Tibial nerve (tissue), 4 donors: ENCODE measurements at places on chromosomes 3 and 15. TPM values are rescaled to one million over a fixed set of nuclear protein-coding genes. Genes with fewer than 3 reads are reported as not detected.

- no peak overlapping the region for H3K4me3 ChIP-seq
- H3K27ac ChIP-seq = no peak overlapping the region
- H3K36me3 ChIP-seq = no peaks in the 10 kb centered on the region
- DNase-seq = no peak
Measured at GRCh38 chr3:79285871-79286270, 481.9 kb downstream of the ROBO1 start.

GRCh38 chr15:75460646-75461045 lies 9.2 kb upstream of the SIN3A start:
- H3K27ac ChIP-seq = no peak overlapping the region
- H3K36me3 ChIP-seq = no peaks in the 10 kb centered on the region
- DNase-seq = no peak
- H3K4me1 ChIP-seq = no peaks in the 10 kb centered on the region
- no peaks in the 10 kb centered on the region for H3K27me3 ChIP-seq

DNA sequence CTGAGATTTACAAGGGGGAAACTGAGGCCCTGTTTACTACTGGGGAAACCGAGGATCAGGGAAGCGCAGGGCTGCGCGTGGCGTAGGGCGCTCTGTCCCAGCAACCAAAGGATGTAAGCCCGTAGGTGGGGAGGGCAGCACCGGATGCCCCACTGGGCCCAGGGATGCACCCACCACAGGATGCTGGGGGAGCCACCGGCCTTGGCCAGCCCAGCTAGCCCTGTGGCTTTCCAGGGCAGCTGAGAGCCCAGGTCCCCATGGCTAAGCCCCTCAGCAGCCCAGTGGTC lies 33.4 kb downstream of the RPN1 start:
- DNase-seq = no peak
- no peaks in the 10 kb centered on the region for H3K27me3 ChIP-seq
- H3K36me3 ChIP-seq = peaks cover 34% of the 10 kb centered on the region
- peak overlapping the region; percentile 93 for H3K4me3 ChIP-seq

- no peaks in the 10 kb centered on the region for H3K27me3 ChIP-seq
- H3K4me1 ChIP-seq = no peaks in the 10 kb centered on the region
- no peaks in the 10 kb centered on the region for H3K36me3 ChIP-seq
- no peak overlapping the region for H3K4me3 ChIP-seq
- no peak for DNase-seq
Measured at GRCh38 chr3:46442576-46443530, 21.9 kb downstream of the LTF start.

DNA sequence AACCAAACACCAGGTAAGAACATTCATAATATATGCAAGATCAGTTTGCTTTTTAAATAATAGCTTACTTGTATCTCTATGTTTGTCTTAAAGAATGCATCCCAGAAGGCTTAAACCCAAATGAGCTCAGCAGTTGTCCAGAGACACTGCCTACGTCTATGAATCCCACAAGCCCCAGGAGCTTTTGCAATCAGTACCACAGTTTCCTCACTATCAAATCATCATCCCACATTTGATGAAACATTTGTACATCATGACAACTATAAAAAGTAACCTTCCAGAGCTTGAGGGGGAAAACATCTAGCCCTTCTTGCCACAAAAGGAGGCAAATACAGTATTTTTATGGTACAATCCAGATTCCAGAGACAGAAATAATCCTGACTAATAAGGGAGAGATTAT lies 63.7 kb downstream of the ATP8B4 start:
- peak; percentile 16 for DNase-seq
- H3K4me3 ChIP-seq = no peak overlapping the region
- H3K27ac ChIP-seq = peak overlapping the region; percentile 55
- no peaks in the 10 kb centered on the region for H3K27me3 ChIP-seq

GRCh38 chr3:85182975-85183752 lies 224.4 kb downstream of the CADM2 start:
- no peaks in the 10 kb centered on the region for H3K4me1 ChIP-seq
- no peak for DNase-seq
- no peaks in the 10 kb centered on the region for H3K36me3 ChIP-seq
- no peak overlapping the region for H3K27ac ChIP-seq

GRCh38 chr3:178707311-178708031 lies 171.2 kb downstream of the KCNMB2 start:
- no peaks in the 10 kb centered on the region for H3K36me3 ChIP-seq
- H3K4me1 ChIP-seq = no peaks in the 10 kb centered on the region
- no peak overlapping the region for H3K4me3 ChIP-seq
- DNase-seq = no peak

- H3K36me3 ChIP-seq = no peaks in the 10 kb centered on the region
- H3K27ac ChIP-seq = no peak overlapping the region
- H3K4me3 ChIP-seq = no peak overlapping the region
- no peak for DNase-seq
Measured at GRCh38 chr15:57692709-57693108, 13.8 kb upstream of the POLR2M start.

DNA sequence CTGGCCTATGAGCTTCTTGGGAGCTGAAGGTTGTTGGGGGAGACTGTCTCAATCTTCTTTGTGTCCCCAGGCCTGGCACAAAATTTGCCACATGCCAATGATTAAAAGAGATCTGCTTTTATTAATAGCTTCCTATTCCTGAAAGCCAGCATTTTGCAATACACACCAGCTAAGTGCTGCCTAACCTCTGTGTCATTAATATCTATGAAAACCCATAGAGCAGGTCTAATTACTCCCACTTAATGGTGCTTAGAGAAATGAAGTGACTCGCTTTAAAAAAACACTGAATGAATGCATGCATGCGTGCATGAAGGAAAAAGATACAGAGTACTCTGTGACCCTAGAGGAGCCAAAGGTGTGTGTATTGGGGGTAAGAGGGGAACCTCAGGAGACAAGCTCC lies 55.0 kb downstream of the SLC6A1 start:
- H3K36me3 ChIP-seq = no peaks in the 10 kb centered on the region
- H3K27ac ChIP-seq = no peak overlapping the region
- H3K27me3 ChIP-seq = peaks cover 3% of the 10 kb centered on the region
- no peak overlapping the region for H3K4me3 ChIP-seq
- no peak for DNase-seq

DNA sequence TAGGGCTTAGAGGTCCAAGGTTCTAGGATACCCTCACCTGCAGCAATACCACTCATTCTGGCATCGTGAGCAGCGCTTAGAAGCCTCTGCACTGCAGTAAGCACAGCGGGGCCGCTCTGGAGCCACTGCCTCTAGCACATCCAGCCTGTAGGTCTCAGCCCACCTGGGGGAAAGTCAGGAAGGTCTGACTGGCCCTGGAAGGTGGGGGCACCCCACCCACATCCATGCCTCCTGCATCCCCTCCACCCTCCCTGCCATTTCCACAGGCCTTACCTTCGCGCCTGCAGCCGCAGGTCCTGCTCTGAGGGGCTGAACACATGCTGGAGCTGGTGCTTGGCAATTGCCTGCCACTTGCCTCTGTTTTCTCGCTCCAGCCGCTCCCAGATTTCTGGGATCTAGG lies 901 bp upstream of the RASSF1 start:
- no peaks in the 10 kb centered on the region for H3K27me3 ChIP-seq
- peak overlapping the region; percentile 47 for H3K4me3 ChIP-seq
- H3K4me1 ChIP-seq = peaks cover 23% of the 10 kb centered on the region
- DNase-seq = no peak
- H3K36me3 ChIP-seq = no peaks in the 10 kb centered on the region
- peak overlapping the region; percentile 97 for H3K27ac ChIP-seq

GRCh38 chr15:64690578-64691296 lies 84.7 kb downstream of the RBPMS2 start:
- no peaks in the 10 kb centered on the region for H3K27me3 ChIP-seq
- no peak for DNase-seq
- no peak overlapping the region for H3K27ac ChIP-seq
- peaks cover 45% of the 10 kb centered on the region for H3K4me1 ChIP-seq
- H3K36me3 ChIP-seq = peaks cover 4% of the 10 kb centered on the region

GRCh38 chr3:107797586-107797985 lies 274.8 kb downstream of the BBX start:
- no peaks in the 10 kb centered on the region for H3K27me3 ChIP-seq
- peaks cover 31% of the 10 kb centered on the region for H3K4me1 ChIP-seq
- H3K36me3 ChIP-seq = peaks cover 40% of the 10 kb centered on the region
- no peak overlapping the region for H3K4me3 ChIP-seq
- no peak for DNase-seq

- no peaks in the 10 kb centered on the region for H3K4me1 ChIP-seq
- no peak overlapping the region for H3K27ac ChIP-seq
- H3K36me3 ChIP-seq = no peaks in the 10 kb centered on the region
- no peak overlapping the region for H3K4me3 ChIP-seq
- no peaks in the 10 kb centered on the region for H3K27me3 ChIP-seq
- DNase-seq = no peak
Measured at GRCh38 chr3:25262322-25262721, 165.7 kb upstream of the RARB start.

GRCh38 chr3:87004883-87005282 lies 13.9 kb upstream of the VGLL3 start:
- no peaks in the 10 kb centered on the region for H3K36me3 ChIP-seq
- no peak for DNase-seq
- H3K27ac ChIP-seq = no peak overlapping the region
- H3K4me1 ChIP-seq = no peaks in the 10 kb centered on the region
- no peak overlapping the region for H3K4me3 ChIP-seq

DNA sequence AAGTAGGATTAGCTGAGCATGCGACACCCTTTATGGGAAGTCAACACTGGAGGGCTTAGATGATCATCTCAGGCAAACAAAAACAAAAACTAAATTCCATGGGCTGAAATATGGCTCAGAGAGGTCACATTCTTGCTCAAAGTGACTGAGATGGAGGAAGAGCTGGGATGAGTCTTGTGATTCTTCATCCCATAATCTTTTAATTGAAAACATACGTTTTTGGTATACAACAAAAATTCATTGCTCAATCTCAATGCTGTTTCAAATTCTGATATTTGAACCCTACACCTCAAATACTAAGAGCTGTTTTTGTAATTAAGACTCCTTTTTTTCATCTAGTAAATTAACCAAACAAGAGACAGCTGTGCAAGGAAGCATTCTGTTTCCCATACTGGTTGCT lies 257.0 kb downstream of the NR1D2 start:
- H3K4me3 ChIP-seq = no peak overlapping the region
- H3K27me3 ChIP-seq = no peaks in the 10 kb centered on the region
- H3K27ac ChIP-seq = no peak overlapping the region
- H3K4me1 ChIP-seq = no peaks in the 10 kb centered on the region
- no peaks in the 10 kb centered on the region for H3K36me3 ChIP-seq

- DNase-seq = no peak
- peaks cover 81% of the 10 kb centered on the region for H3K4me1 ChIP-seq
- H3K36me3 ChIP-seq = no peaks in the 10 kb centered on the region
- peak overlapping the region; percentile 49 for H3K4me3 ChIP-seq
- no peak overlapping the region for H3K27ac ChIP-seq
Measured at GRCh38 chr3:128487538-128487812, 5.5 kb downstream of the GATA2 start.

DNA sequence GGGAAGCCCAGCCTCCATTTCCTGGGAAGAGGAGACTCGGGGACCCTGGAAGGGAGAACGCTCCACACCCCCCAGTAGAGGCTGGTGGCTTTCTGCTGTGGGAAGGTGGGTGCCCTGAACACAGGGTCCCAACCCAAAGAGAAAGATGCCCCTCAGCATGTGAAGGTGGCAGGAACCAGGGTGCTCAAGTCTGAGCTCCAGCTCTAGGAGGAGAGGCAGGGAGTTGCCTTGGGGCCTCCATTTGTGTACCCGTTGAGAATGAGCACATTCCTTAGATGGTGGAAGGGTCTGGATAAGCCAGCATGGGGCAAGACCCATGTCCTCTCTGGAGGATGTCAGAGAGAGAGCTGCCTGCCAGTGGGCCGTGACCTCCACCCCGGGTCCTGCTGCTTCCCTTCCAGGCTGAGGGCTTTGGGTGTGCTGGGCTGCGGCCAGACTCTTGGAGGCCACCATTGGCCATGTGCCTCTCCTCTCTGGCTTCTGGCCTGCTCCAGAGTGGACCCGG lies 212.4 kb downstream of the TBC1D2B start:
- H3K27me3 ChIP-seq = no peaks in the 10 kb centered on the region
- no peak overlapping the region for H3K4me3 ChIP-seq
- H3K36me3 ChIP-seq = no peaks in the 10 kb centered on the region
- no peak overlapping the region for H3K27ac ChIP-seq
- no peak for DNase-seq

- H3K4me3 ChIP-seq = no peak overlapping the region
- no peaks in the 10 kb centered on the region for H3K27me3 ChIP-seq
- H3K27ac ChIP-seq = no peak overlapping the region
- no peaks in the 10 kb centered on the region for H3K36me3 ChIP-seq
Measured at GRCh38 chr3:52931889-52932288, 34.5 kb upstream of the STIMATE start.

DNA sequence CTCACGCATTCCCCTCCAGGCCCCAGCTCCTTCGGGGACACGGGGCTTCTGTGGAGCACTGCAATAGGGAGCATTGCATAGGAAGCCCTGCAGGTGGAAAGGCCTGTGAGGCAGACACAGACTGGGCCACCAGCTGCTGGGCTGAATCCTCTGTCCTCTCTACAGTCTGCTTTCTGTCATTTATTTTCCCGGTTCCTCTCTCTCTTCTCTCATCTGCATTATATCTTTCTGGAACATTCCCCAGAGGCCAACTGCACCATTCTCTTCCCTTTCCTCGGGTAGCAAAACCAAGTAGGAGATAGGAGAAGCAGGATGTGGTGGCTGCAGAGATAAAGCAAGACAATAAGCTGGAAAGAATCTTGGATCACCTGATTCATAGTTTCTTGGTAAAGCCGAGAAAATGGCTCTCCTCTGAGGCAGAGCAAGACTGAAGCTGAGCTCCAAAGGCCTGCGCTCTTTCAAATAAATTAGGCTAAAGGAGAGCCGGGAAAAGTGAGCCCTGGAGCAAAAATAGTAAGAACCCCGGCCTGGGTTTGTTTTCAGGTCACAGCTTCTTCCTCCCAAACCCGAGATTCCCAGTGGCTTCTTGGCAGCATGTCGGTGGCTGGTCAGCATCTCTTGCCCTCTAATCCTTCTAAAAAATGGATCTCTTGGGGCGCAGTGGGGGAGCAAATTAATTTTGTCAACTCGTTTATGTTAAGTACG lies 5.3 kb downstream of the TM4SF4 start:
- H3K27me3 ChIP-seq = no peaks in the 10 kb centered on the region
- DNase-seq = no peak
- no peak overlapping the region for H3K4me3 ChIP-seq
- H3K4me1 ChIP-seq = no peaks in the 10 kb centered on the region
- H3K27ac ChIP-seq = peak overlapping the region; percentile 67

EXOG gene
- 9.9 TPM for total RNA-seq

ADGRG7 gene
- total RNA-seq = 0.42 TPM

PARP9 gene
- 27.9 TPM for total RNA-seq

ASB14 gene
- total RNA-seq = not detected

EBLN2 gene
- total RNA-seq = 11.9 TPM

CHRFAM7A gene
- total RNA-seq = 2.2 TPM

CISH gene
- total RNA-seq = 5.9 TPM

TSPAN3 gene
- total RNA-seq = 229 TPM

IL17RC gene
- 64.9 TPM for total RNA-seq

ABHD5 gene
- 28.6 TPM for total RNA-seq
